Activated gamma-delta T cell (primary cell): ENCODE measurements at places on chromosomes 7 and 10.

DNA sequence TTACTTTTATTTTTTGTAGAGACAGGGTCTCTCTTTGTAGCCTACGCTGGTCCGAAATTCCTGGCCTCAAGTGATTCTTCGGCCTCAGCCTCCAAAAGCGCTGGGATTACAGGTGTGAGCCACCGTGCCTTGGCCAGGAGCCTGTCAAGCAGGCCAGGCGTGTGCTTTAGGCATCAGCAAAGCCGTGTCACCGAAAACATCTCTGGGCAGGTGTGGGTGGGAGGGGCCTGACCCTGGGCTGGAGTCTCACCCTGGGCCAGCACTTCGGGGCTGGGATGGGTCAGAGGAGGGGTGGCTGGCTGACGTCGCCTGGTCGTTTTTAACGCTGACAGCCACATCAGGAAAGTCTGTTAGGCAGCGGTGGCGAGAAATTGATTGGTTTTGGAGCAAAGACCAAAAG, 80.9 kb downstream of the UNCX start:
- DNase-seq = no peak

- no peak for DNase-seq
Observed at GRCh38 chr7:31735991-31736982, 49.3 kb downstream of the PPP1R17 start.

GRCh38 chr7:66146701-66147100, 32.1 kb downstream of the CRCP start:
- no peak for DNase-seq

- no peak for DNase-seq
Observed at GRCh38 chr7:89002981-89003956, 207.7 kb upstream of the TEX47 start.

GRCh38 chr10:37314350-37314749, 189.0 kb downstream of the ANKRD30A start:
- DNase-seq = no peak

DNA sequence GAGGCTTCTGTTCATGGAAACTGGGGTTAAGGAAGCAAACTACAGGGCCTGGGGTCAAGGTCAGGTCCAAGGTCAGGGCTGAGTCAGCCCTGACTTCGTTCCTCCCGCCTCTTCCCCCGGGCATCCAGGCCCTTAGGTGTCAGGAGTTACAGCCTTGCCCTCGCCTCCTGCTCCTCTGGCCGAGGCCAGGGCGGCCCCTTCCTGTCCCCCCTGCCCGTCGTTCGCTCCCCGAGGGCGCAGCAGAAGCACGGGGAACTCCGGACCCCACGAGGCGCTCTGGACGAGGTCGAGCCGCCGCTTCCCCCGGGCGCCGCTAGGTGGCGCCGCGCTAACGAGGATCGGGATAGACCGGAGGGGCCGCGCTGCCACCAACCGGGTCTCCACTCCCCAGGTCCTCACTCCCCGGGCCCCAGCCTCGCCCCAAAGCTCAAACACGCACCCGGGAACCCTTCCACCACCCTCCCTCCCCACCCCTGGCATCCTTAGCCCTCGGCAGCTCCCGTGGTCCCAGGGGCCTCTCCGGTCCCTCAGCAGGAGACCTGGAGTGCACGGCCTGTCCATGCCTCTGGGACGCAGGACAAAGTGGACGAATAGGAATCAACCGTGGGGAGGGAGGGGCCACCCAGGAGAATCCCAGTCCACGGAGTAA, 59.2 kb upstream of the MYL10 start:
- DNase-seq = peak; percentile 53

DNA sequence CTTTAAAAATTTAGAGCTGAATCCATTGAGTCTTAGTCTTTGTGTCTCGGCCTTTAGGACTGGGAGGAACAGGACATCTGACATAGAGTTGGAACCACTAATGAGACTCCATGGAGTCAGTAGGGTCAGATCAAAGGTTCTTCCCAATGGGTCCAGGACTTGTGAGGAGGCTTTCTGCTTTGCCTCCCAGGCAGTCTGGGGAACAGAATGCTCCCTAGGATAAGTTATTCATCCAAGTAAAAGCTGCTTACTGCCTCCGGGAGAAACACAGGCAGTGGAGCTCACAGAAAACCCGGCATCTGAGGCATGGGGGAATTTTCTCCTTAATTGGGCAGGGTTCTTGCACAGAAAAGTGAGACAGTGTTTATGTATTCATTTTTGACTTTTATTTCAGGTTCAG, 216.4 kb downstream of the SEC23IP start:
- no peak for DNase-seq

DNA sequence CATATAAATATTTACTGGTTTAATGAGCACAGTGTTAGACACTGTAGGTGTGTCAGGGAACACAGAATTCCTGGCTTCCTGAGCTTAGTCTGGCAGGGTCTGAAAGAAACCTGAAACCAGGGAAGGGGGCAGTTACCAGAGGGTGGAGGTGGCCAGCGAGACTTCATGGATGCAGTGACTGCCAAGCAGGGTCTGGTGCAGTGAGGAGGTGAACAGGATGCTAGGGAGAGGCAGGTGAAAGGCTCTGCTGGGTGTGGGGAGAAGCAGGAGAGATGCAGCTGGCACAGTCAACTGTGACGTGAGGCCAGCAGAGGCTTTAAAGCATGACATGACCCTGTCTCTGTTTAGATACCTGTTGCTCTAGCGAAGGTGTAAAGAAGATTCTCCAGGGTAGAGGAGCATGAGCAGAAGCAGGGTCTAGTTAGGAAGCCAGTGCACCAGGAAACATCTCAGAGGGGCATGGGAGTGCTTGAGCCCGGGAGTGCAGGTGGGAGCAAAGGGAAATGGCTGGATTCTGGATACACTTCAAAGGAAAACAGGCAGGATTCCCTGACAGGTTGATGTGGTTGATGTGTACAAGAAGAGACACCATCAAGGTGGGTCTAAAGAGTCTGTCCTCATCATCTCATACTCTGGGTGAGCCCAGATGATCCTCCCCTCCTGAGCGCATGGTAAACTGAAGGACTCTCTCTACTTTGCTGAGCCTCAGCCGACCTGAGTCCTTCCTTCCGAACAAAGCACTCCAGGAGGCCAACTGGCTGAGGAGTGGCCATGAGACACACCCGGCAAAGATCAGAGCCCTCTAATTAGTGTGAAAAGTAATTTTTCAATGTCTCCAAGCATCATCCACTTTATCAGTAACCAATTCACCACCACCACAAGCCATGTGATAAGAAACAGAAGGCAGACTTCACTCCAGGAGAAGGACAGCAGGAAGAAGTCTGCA, 186.8 kb downstream of the COBL start:
- DNase-seq = no peak

- DNase-seq = no peak
Observed at GRCh38 chr10:28370107-28370835, 67.4 kb upstream of the MPP7 start.

- no peak for DNase-seq
Observed at GRCh38 chr10:132899751-132900065, 42.7 kb downstream of the CFAP46 start.

DNA sequence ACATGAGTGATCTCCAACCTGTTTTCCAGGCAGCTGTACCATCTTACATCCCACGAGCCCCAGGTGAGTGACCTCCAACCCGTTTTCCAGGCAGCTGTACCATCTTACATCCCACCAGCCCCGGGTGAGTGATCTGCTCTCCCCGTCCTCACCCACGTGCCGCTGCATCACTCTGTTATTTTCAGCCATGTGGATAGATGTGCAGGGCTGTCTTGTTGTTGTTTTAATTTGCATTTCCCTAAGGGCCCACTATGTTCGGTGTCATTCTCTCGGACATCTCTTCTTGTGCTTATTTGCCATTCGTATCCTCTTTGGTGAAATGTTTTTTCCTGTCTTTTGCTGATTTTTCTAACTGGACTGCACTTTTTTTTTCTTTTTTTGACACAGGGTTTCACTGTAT, 17.9 kb upstream of the LARP4B start:
- no peak for DNase-seq

DNA sequence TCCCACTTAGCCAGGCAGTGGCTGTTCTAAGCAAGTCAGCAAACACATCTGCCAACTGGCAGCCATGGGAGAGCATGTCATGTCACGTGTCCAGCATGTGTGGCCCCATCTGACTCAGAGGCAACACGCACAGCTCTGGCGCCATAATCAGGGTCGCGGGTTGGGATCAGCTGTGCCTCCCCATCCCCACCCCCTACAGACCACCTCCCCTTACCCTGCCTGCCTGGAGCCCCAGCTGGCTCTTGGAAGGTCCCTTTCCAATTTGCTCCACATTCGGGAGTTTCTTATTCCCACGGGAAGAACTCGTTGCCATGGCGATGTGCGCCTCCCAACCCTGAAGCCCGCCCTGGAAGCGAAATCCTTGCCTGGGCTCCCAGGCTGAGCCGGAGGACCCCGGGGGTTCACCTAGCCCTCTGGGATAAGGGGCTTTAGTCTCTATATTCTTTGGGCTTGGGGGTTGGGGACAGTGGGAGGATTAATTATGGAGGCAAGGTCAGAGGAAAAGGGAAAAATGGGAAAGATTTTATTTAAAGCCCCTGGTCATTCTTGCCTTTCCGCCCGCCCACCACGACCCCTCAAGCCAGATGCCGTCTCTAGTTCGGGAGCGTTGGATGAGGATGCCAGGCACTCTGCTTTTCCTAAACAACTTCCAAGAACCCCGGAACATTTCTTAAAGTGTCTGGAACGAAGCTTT, 283.7 kb downstream of the ZEB1 start:
- no peak for DNase-seq

- DNase-seq = no peak
Observed at GRCh38 chr7:139203992-139204391, 27.0 kb upstream of the UBN2 start.

DNA sequence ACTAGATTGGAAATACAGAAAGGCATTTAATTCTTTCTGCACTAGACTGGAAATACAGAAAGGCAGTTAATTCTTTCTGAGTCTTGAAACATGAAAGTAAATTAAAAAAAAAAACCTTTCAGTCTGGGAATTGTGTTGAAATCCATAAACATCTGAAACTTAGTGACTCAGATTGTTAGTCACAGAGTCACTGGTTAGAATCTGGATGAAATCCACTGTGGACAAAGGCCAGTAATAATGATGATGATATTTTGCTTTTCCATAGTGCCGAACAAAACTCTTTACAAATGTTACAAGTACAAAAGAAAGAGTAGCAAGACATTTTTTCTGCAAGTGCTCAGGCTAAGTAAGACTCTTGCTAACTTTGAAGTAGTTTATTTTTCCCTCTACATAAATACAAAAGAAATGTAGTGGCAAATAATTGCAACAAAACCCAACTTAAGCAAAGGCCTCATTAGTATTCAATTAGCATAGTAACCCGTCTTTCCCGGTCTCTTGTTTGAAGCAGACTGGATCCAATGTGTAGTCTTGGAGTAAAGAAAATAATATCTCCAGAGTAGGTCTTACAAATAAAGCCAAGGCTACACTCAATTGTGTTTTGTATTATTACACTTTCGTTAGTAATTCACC, 5.8 kb upstream of the PRTFDC1 start:
- no peak for DNase-seq

GRCh38 chr10:60849217-60849616, 70.9 kb downstream of the CDK1 start:
- no peak for DNase-seq

DNA sequence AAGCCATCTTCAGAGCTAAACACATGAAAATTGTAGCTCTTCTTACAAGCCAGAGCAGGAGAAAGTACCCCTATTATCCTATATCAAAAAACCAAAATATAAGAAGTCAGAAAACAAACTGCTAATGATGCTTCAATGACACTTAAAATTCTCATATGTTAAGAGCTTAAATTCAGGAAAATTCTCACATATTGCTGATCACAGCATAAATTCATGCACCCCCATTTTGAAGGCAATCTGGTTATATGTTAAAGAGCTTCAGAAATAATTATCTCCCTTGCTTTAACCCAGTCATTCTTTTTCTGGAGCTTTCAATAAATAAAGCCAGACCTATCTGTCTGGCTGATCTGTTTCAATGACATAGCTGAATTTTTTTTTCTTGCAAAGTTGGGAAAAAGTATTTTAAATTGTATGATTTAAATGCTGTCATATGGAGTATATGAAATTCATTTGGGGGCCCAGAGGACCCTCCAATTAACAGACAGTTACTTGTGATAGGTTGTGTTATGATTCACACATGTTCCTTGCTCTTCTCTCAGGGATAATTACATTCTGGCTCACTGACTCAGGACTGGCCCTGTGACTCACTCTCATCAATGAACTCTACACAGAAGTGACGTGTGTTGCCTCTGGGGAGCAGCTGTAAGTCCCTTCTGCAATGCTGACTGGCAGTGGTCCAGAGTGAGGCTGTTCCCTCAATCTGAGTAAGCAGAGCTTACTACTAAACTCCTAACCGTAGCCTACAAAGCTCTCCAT, 85.2 kb downstream of the HGF start:
- no peak for DNase-seq

DNA sequence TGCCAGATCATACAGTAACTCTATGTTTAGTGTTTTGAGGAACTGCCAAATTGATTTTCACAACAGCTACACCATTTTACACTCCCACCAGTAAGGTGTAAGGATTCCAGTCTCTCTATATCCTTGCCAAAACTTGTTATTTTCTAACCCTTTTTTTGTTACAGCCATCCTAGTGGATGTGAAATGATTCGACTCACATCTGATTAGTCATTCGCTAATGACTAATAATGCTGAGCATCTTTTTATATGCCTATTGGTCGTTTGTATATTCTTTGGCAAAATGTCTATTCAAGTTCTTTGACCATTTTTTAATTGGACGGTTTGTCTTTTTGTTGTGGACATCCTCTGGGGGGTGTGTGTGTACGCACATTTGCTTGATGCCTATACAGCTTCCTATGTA, 142.8 kb downstream of the DGKB start:
- no peak for DNase-seq

DNA sequence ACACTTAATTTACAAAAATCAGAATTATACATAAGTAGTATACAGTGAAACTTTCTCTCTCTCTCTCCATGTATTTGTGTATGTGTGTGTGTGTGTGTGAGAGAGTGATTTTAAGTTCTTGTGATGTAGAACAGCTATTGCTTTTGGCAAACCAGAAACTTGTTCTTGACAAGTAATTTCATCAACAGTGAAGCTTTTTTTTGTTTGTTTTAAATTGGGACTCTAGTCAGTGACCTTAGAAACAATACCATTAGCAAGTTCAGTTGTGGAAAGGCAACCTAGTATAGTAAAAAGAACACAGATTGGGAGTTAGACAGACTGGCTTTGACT, 319.1 kb downstream of the PTEN start:
- no peak for DNase-seq

DNA sequence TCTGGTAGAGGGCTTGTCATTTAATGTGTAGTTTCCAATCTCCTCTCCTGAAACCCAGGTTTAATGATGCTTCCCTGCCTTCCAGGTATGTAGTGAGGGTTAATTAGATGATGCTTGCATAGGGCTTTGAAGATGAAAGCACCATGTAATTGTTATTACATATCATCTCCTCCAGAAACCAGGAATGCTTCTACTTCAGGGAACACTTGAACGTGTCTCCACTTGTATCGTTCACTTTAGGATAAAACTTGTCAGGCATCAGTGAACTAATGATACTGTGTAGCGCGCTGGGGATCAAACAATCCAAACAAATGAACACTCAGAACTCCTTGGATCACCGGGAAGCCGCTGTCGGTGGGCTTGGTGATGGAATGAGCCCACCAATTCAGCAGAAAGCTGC, 260.9 kb upstream of the FZD8 start:
- DNase-seq = no peak
